ENCODE measurements at places on chromosomes 3 and 15. TPM values are rescaled to one million over a fixed set of nuclear protein-coding genes. Genes with fewer than 3 reads are reported as not detected.

The TIPIN gene
- 14.8 TPM for total RNA-seq

The EOMES gene
- total RNA-seq, result not detected

The GATA2 gene
- total RNA-seq, result 2.3 TPM

The CA12 gene
- total RNA-seq, result 206 TPM

The CLRN1 gene
- total RNA-seq, result not detected

- DNase-seq, result no peak
These were observed 81.5 kb downstream of the PPM1L start for GRCh38 chr3:160837394-160837980.

- no peak for DNase-seq
These were observed 5.1 kb downstream of the PLSCR1 start for GRCh38 chr3:146539315-146539714.

DNA sequence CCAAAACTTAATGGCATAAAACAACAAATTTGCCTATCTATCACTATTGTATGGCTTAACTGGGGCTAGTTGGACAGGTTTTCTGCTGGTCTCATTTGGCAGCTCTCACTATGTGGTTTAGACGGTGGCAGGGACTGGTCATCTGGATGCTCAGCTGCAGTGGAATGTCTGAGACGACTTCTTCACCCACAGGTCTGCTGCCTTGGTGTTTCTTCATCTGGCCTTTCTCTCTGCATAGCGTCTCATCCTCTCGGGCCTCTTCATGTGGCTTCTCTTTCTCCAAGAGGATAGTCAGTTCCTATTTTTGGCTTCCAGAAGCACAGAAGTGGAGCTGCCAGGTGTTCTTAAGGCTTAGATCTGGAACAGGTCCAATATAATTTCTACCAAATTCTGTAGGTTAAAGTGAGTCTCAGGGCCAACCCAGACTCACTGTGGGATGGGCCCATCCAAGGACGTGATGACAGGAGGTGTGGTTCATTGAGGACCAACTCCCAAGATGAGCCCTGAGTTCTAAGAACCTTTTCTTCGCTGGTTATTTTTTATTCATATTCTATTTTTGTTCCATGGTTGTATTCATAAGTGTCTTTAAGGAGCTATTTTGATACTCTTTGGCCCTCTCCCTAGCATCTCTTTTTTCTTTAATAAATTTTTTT is 18.6 kb downstream of the UBE2Q2 start:
- DNase-seq, result no peak

DNA sequence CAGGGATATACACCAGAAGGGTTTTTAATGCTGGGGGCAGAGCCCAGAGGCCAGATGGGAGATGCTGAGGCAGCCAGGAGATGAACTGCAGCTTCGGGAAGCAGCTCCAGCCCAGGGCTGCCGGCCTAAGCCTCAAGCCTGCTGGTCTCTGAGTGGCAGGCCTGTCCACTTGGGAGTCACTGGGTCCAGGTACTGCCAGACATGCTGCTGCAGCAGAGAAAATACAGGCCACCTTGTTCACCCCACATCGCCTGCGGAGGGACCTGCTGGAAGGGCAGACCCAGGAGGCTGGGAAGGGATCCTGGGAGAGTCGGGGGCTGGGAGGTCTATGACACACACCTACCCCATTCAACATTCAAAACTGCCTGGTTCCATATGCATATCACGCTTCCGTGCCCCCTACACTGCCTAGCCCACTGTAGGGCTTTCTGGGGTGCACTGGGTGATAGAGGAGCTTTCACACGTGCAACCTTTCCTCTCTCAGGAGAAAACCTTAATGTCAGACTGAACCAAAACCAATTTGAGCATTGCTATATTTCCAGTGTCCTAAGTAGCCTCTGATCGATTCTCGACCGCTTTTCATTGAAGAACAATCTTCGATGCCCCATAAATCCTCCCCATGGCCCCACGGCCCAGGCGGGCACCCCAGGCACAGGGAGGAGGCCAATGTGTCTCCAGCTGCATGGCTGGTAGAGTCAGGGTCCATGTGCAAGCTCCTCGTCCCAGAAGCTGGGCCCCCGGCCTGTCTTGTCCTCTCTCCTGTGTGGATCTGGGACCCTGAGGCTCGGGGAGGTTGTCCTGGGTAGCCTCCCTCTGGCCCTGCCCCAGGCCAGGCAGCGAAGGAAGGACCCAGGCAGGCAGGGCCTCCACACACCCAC is 147.4 kb downstream of the ATP10A start:
- DNase-seq, result peak; percentile 61

DNA sequence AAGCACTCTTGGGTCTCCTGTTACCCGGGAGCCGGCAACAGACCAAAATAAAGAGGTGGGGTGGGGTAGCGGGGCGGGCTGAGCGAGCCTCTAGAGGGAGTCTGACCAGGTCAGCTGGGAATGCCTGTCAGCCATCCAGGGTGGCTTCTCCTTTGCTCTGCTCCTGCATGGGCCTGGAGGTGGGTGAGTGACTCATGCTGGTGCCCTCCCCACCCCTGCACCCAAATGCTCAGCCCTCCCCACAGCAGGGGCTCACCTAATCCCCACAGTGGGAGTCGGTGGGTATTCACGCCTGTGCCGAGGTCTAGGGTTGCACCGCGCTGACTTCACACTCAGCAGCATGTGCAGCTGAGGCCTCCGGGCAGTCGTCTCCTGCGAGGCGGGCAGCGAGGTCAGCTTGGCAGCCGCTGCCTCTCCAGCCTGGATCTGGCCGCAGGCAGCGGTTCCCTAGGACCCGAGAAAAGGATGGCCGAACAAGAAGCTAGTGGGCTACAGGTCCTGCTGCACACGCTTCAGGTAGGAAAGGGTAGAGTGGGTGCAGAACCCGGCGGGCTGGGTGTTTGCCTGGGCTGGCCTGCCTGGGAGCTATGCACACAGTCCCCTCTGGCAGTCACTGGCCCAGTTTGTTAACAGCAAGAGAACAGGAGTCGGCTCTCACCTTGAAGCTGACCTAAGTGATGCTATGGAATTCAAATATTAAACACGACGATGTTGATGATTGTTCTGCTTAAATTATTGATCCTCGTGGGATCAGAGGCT is at the start of gene AGBL1:
TSS of gene AGBL1 (plus strand) at position 364 of the 759 bp plus-strand sequence.
- no peak for DNase-seq

GRCh38 chr15:33473005-33473404 is 162.2 kb downstream of the RYR3 start:
- DNase-seq, result no peak

GRCh38 chr3:46710229-46710628 is 7.4 kb downstream of the PRSS50 start:
- DNase-seq, result peak; percentile 59

- DNase-seq, result peak; percentile 14
These were observed at the start of gene ROBO2 for GRCh38 chr3:77039606-77040171. Gene ROBO2, plus strand, starts transcription at chr3:77040099. Its CDS starts 687 bp downstream, at chr3:77040786.

DNA sequence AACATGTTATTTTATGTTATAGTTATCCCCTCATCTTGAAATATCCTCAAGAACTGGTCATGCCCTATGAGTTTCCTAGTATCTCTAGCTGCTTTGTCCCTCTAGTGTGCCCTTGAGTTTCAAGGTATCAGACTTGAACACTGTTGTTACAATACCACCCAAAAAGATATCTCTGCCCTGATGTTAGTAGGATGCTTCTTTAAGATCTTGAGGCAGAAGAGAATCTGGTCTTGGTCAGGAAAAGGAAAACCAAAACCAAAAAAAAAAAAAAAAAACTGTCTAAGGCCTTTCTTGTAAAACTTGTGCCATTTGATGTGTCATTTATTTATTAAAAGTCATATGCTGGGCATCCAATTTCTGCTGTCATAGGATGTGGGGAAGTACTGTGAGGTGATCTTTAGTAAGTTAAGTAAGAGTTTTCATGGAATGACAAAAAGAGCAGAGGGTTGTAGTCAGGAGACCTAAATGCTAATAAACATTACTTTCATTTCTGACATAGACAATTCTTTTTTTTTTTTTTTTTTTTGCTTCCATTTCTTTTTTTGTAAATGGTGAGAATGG is 229.7 kb downstream of the NECTIN3 start:
- no peak for DNase-seq

Data from lower leg skin (tissue), 4 donors.